Pancreas (tissue), 10 donors: ENCODE measurements at places on chromosomes 7 and 10. TPM values are rescaled to one million over a fixed set of nuclear protein-coding genes. Genes with fewer than 3 reads are reported as not detected.

The OR13A1 gene
- 0.42 TPM for polyA plus RNA-seq

The GJD4 gene
- polyA plus RNA-seq = 0.11 TPM

GRCh38 chr7:29046978-29047377 lies 88.8 kb upstream of the TRIL start:
- no peak for DNase-seq

The ALOX5 gene
- polyA plus RNA-seq = 44.3 TPM

DNA sequence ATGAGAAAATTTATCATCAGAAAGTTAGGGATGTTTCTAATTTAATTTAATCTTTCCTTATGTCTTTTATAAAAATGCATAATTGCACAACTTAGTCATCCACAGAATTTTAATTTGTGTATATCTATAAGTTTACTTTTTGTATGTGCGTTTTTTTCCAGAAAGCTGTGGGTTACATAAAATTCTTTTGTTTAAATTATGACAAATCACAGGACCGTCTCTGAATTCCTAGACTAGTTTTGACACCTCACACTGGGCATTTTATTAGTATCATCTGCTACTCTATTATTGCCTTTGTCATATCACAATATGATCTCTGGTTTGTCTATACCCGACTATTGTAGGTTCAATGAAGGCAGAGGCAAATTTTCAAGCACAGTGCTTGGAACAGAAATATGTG lies 482.4 kb upstream of the SEMA3D start:
- DNase-seq = no peak

DNA sequence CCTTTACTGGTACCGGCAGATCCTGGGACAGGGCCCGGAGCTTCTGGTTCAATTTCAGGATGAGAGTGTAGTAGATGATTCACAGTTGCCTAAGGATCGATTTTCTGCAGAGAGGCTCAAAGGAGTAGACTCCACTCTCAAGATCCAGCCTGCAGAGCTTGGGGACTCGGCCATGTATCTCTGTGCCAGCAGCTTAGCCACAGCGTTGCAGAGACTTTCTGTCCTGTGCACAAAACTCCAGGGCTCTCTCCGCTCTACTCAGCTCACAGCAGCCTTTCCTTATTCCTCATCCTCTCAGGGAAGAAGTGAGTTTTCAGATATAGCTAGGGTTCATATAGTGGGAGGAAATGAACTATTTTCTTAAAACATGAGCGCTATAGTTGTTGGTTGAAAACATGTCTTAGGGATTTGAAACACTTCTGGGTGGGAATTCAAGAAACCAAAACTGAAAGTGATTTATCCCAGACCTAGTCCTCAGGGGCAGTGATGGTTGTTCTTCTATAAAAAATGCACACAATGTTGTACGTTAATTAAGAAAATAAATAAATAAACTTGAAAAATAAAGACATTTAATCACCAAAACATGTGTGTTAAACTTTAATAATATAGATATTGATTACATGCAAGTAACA lies 150.2 kb upstream of the PRSS58 start:
- no peak for DNase-seq

GRCh38 chr10:119542357-119542987 lies at the start of gene RGS10:
RGS10 (minus strand) TSS chr10:119542719; CDS start chr10:119542638, 81 bp downstream.
- peak; percentile 83 for DNase-seq
